ENCODE measurements at places on chromosomes 7 and 10. TPM values are rescaled to one million over a fixed set of nuclear protein-coding genes. Genes with fewer than 3 reads are reported as not detected.

The COL28A1 gene
- 2.2 TPM for total RNA-seq

The GJD4 gene
- total RNA-seq, result 13.9 TPM

The DOCK4 gene
- 13.2 TPM for total RNA-seq

The CLEC5A gene
- total RNA-seq, result 0.16 TPM

The STAG3 gene
- total RNA-seq, result not detected

The LRRD1 gene
- 0.29 TPM for total RNA-seq

The ZNF736 gene
- 7.6 TPM for total RNA-seq

The HDAC9 gene
- total RNA-seq, result 136 TPM

- DNase-seq, result no peak
Observed at GRCh38 chr10:110327262-110327914, 22.7 kb upstream of the SMNDC1 start.

DNA sequence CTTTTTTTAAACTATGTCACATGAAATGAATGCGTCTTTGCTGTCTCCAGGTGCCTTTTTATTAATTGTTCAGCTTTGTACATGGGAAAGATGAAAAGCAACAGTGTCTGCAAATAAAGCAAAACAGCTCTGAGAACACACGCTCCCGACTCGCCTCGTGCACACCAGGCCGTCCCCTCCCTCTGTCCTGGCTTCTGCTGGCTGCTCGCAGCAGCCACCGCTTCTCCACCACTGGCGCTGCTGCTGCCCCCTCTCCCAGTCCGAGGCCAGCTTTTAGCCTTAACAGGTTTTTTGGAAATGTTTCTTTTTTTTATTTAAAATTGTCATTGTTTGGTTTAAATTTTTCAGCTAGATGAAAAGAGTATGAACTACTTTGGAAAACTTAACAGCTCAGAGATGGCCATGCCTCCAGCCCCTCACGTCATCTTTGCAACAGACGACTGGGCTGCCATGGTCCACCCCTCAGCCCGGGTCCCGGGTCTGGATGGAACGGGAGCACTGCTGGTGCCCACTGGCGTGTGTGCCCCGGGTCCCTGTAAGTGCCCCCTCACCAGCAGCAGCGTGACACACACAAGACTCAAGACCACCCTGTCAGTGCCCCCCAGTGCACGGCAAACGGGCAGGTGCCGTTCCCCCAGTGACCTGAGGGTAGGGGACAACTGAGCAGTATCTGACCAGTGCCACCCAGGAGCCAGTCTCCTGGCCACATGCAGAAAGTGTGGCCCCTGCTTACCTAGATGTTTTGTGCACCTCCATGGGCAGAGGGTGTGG lies 415.6 kb upstream of the FOXK1 start:
- no peak for DNase-seq

DNA sequence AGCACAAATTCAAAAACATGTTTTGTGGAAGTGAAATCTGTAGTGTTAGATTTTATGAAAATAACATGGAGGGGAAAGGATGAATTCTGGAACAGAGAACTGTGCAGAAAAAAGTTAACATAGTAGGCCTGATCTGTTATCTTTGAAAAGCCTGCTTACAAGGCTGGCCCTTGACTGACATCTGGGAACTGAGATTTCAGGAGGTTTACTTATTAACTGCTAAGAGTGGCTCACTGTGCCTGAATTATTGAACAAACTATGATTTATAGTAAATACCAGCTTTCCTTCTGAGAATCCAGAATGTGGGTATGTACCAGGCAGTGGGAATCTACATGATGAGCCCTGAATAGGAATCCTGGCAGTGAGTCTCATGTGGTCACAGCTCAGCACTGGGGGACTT lies 30.5 kb downstream of the NSUN6 start:
- DNase-seq, result no peak

DNA sequence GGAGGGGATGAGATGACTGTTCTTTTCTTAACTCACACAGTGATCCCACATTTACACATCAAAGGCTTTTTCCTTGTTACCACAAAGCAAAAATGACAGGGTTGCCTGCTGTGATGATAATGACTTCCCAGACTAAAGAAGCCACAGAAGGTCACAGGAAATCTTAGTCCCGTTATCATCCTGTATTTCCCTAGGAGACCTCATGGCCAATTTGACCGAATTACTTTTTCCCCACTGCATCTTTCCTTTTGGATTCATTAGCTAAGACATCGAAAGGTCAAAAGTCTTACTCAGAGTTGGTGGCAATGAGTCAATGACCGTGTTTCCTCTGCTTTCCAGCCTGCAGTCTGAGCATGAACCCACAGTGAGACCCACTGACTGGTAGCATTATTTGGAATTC lies 130.1 kb upstream of the INHBA start:
- DNase-seq, result no peak

DNA sequence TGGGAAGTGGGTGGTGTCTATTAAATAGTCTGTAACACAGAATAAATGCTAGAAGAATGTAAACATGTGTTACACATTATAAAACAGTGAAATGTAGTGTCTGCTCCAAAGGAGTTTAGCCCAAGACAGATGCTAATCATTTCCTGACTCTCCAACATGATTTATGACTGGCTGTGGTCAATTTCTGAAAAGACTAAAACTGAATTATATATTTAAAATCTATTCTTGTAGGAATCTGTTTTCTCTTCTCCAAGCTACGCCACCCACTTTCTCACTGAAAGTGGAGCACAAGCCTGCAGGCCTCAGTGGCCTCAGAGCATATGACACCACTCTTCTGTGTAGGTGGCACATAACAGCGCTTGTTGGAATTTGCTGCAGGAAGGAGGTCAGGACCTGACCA lies 44.4 kb downstream of the CTTNBP2 start:
- peak; percentile 50 for DNase-seq

GRCh38 chr10:5143137-5143536 lies 41.8 kb downstream of the AKR1C8 start:
- no peak for DNase-seq

DNA sequence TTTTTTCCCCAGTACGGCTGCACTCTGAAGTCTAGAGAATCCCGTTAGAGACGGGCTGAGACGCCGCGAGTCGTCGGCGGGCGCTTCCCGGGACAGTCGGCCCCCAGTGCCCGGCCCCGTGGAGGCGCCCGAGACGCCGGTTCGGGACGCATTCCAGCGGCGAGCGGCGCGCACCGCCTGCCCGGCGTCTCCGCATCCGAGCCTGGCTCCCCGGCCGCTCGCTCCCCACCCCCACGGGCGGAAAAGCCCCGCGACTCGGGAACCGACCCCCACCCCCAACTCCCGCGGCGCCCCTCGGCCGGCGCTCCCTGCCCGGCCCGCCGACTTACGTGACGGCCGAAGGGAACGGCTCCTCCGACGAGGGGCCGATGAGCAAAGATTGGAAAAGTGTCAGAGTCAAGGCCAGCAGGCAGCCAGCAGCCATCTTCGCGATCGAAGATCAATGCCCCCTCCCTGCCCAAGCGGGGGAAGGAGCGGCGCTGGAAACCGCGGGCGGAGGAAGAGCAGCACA lies 486 bp downstream of the CACNA2D1 start:
- DNase-seq, result peak; percentile 74

DNA sequence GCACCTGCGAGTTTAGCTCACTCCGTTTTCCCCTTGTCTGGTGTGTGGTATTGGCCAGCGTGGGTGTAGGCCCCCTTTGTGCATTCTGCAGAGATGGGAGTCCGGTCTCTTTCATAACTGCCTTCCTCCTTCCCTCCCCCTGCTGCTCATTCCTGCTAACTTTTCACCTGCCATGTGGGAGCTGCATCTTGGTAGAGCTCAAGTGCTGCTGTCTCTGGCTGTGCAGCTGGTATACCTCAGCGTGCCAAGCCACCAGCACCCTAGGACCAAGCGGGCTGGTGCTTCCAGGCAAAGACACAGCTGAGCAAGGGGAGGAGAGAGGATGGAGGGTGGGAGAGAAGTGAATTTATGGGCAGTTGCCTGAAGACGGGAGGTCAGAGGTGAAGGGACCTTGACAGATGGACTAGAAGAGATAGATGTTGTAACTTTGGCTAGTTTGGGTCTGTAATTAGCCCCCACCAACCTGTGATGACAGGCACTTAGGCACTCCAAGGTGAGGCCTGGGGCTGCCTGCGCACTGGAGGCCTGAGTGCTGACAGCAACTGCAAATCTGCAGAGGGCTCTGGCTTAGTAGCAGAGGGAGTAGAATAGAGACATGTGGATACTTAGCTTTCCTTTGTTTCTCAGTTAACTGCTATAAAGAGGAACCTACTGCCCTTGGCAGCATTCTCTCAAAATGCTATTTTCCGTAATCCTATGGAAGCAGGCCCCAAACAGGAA lies 148.8 kb upstream of the AGK start:
- DNase-seq, result no peak

GRCh38 chr7:107104801-107105200 lies 60.3 kb downstream of the PRKAR2B start:
- DNase-seq, result no peak

DNA sequence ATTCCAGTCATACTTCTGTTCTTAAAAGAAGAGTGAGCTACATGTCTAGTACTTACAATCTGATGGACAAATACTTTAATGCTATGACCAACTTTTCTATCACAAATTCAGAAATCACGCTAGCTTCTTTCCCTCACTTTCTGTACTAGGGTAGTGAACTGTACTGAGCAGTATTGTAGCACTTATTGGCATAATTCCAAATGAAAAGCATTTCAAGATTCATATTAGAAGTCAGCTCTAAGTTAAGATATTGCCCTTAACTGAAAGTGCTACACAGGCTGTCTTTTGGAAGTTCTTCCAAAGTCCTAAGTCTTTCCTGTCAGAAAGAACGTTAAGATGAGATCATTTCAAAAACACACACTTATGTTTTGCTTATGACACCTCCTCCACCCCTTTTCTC lies 13.4 kb downstream of the P4HA1 start:
- DNase-seq, result no peak

Data from myocyte (in vitro differentiated cells).